Naive thymus-derived CD4-positive, alpha-beta T cell (primary cell): ENCODE measurements at places on chromosomes 11 and 22. TPM values are rescaled to one million over a fixed set of nuclear protein-coding genes. Genes with fewer than 3 reads are reported as not detected.

GRCh38 chr11:20089796-20090653 lies 70.2 kb downstream of the DBX1 start:
- H3K27me3 ChIP-seq: no peaks in the 10 kb centered on the region
- no peak for DNase-seq
- no peak overlapping the region for H3K4me3 ChIP-seq

DNA sequence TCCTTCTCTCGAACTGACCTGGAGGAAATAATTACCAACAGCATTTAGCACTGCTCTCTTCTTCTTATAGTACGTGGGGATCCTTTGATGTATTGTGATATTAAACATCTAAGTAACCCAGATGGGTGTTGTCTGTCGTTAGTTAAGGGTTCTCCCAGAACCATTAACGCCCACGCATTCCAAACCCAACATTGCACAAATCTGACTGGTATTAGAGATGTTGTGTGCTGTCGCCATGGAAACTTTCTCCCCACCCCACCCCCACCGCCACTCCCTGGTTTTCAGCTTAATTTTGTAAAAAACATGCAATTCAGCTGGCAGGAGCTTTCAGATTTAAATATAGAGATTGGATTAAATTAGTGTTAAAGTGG lies 1495.2 kb downstream of the TBC1D22A start:
- no peaks in the 10 kb centered on the region for H3K27me3 ChIP-seq
- H3K4me3 ChIP-seq: no peak overlapping the region
- no peak for DNase-seq
- H3K4me1 ChIP-seq: no peaks in the 10 kb centered on the region
- H3K27ac ChIP-seq: no peak overlapping the region

DNA sequence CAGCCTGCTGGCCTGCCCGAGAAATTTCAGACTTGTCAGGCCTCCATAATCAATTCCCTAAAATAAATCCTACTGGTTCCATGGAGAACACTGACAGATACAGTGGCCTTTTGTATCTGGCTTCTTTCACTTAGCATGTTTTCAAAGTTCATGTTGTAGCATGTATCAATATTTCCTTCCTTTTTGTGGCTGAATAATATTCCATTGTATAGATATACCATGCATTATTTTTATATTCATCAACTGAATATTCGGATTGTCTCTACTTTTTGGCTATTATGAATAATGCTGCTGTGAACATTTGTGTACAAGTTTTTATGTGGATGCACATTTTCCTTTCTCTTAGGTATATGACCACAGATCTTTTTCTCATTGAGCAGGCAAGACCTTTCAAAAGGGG lies 10.4 kb downstream of the SPTY2D1 start:
- no peak overlapping the region for H3K4me3 ChIP-seq
- no peak overlapping the region for H3K27ac ChIP-seq
- H3K36me3 ChIP-seq: no peaks in the 10 kb centered on the region
- peaks cover 5% of the 10 kb centered on the region for H3K4me1 ChIP-seq

DNA sequence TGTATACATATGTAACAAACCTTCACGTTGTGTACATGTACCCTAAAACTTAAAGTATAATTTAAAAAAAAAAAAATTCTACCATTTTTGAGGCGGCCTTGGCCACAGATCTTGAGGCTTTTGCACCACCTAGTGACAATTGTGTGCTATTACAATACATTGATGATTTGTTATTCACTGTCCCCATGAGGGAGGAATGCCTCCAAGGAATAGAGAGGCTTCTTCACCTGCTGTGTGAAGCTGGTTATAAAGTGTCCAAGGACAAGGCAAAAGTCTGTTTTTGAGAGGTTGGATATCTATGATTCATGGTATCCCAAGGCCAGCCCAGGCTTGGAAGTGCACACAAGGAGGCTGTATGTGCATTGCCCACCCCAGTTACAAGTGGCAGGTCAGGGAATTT lies 30.7 kb downstream of the SLC22A25 start:
- no peaks in the 10 kb centered on the region for H3K36me3 ChIP-seq
- no peaks in the 10 kb centered on the region for H3K27me3 ChIP-seq
- H3K4me1 ChIP-seq: no peaks in the 10 kb centered on the region
- H3K4me3 ChIP-seq: no peak overlapping the region
- H3K27ac ChIP-seq: no peak overlapping the region

GRCh38 chr11:19951558-19952115 lies 208.6 kb downstream of the DBX1 start:
- H3K4me3 ChIP-seq: no peak overlapping the region
- DNase-seq: peak; percentile 19
- H3K27ac ChIP-seq: no peak overlapping the region
- H3K36me3 ChIP-seq: no peaks in the 10 kb centered on the region
- H3K27me3 ChIP-seq: no peaks in the 10 kb centered on the region

DNA sequence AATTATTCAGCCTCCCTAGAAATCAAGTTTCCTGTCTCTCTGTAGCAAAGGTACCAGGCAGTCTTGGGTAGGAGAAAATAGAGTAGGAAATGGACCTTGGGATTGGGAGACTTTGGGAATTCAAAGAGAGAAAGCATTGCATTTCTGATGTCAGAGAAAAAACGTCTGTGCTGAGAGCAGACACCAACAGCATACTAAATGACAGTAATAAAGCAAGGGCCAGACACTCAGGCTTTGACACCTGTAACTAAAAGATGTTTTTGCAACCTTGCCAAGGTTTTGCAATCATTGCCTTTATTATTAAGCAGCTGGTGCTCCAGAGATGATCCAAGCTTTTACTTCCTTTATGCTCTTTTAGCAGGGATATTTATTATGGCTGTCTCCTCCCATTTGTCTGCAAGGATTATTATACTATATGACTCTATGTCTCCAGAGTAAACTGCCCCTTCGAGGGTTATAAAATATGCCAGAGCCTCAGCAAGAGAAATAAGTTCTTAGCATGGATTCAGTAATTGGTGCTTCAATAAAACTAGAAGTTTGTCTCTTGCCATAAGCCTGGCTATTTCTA lies 85.2 kb upstream of the GRAMD1B start:
- H3K27me3 ChIP-seq: no peaks in the 10 kb centered on the region
- DNase-seq: no peak
- H3K4me3 ChIP-seq: no peak overlapping the region
- no peaks in the 10 kb centered on the region for H3K4me1 ChIP-seq
- no peaks in the 10 kb centered on the region for H3K36me3 ChIP-seq
- no peak overlapping the region for H3K27ac ChIP-seq

UPK3A gene
- not detected for polyA plus RNA-seq

FGF4 gene
- polyA plus RNA-seq: not detected

PGGHG gene
- polyA plus RNA-seq: 11.7 TPM

CECR2 gene
- not detected for polyA plus RNA-seq

MRPL23 gene
- 17.0 TPM for polyA plus RNA-seq

C22orf42 gene
- polyA plus RNA-seq: not detected

MRGPRX3 gene
- polyA plus RNA-seq: not detected

PC gene
- 4.9 TPM for polyA plus RNA-seq
